Hepatocyte (in vitro differentiated cells): ENCODE measurements at places on chromosomes 1 and 21.

DNA sequence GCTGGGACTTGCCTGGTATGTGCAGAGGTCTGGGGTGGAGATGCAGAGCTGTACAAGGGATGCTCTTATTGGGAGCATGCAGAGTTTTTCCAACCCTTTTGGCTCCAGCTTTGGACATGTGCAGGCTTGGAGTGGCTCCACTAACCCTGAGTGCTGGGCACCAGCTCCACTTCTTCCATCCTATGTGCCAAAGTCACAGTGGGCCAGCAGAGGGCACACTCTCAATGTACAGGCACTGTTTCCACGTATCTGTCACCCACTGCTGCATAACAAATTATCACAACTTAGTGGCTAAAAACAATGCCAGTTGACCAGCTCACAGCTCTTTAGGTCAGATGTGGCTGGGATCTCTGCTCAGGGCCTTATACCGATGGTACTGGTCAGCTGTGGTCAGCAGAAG is 631.8 kb downstream of the AJAP1 start:
- DNase-seq = no peak

DNA sequence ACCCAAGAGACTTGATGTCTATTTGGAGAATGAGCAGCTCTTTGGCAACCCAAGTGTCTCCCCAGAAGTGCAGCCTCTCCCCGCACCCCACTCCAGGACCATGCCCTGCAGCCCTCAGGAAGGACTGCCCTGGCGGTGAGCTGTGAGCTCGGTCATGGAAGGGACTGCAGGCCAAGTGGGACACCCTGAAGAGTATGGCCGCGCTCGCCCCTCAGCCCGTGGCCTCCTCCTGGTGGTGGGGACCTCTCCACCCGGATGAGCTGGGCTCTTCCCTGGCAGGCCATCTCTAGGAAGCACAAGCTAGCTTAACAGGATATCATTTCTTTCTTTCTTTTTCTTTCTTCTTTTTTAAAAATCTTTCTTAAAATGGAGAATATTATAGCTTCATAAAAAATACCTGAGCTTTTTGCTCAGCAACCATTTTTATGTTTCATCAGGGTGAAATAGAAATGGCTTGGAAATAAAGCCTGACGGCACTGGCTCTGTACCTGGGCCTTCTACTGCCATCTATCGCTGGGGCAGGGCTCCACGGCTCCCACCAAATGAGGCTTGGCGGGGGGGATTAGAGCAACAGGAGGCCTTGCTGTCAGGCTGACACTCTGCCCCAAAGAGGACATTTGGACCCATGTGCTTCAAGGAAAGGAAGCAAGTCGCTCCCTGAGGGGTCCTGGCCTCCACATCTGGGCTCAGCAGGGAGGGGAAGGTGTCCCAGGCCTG is 296.2 kb upstream of the VAMP3 start:
- no peak for DNase-seq

GRCh38 chr1:160819186-160819585 is 23.2 kb downstream of the LY9 start:
- DNase-seq = no peak

- no peak for DNase-seq
Observed at GRCh38 chr21:42538479-42539275, 25.0 kb downstream of the SLC37A1 start.

DNA sequence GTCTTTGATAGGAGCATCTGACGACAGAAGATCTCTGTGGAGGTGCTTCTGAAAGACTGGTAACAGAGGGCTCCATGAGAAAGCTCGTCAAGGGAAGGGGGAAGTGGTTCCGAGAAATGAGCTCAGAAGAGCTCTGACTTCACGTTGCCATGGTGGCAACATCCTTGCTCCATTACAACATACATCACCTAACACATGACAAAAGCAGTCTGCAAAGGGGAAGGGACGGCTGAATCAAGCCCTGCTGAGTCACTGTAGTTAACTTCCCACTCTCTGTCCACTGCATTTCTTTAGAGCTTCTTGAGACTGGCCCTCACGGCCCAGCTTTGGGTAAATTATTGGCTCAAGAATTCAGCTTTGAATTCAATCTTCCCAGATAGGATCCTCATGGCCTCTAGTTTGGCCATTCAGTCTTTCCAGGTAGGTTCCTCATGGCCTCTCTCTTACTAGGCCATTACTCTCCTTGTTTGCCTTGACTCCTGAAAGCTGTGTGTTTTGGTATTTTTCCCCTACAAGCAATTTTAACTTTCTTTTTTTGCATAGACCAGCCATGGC is 88.0 kb upstream of the ZNF648 start:
- DNase-seq = peak; percentile 59

GRCh38 chr1:214550013-214550856 is 1.2 kb downstream of the PTPN14 start:
- DNase-seq = peak; percentile 55

- no peak for DNase-seq
Observed at GRCh38 chr1:52668711-52669110, 29.4 kb downstream of the COA7 start.

GRCh38 chr1:246875041-246876026 is 56.4 kb downstream of the AHCTF1 start:
- DNase-seq = peak; percentile 7

DNA sequence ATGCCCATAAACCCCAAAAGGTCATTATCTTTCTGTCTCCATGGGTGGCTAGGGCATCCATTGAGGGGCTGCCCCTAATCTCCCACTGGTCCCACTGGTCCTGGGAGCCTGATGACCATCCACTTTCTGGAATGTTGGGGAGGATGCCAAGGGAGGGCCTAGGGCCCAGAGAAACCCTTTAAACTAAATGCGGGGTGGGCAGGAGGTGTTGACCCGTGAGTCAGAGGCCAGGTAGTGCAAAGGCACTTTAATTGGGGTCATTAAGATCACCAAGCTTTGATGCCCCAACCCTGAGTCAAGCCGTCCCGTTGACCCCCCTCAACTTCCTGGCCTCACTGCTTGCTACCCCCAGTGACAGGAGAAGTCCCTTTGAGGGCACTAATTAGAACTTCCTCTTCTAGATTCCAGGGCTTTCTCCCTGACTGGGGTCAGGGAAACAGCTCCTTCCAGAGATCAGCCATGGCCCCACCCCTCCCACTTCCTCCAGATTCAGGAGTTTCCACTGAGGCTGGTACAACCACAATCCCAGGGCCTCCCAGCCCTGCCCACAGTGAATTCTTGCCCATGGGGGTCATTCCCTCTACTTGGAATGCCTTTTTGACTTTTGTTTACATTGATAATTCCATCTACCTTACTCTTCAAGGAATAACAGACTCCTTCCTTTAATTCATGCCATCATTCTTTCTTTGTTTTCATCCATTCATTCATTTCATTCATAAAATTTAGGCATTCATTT is 15.5 kb upstream of the SERINC2 start:
- DNase-seq = no peak
